ENCODE measurements at places on chromosomes 5 and 9.

- no peak for DNase-seq
Measured at GRCh38 chr5:159459951-159460538, 129.8 kb upstream of the IL12B start.

DNA sequence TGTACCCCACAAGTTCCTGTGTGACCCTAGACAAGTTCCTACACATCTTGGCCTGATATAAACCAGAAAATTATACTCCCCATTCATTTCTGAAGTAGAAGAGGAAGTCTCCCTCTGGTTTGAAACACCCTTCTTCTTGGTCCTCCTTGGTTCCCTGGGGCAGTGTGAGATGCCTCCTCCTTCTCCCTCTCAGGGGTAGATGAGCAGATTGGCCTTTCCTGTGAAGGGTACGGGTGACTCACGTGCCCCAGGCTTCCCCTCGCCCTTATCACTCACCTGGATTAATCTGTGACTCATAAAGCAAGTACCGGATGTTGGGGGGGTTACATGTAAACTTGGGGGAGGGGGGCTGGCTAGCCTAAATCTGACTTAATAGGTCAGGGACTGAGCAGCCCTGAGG, 11.1 kb upstream of the AQP3 start:
- DNase-seq, result peak; percentile 79

- DNase-seq, result no peak
Measured at GRCh38 chr9:121769939-121770338, 118.5 kb downstream of the DAB2IP start.

DNA sequence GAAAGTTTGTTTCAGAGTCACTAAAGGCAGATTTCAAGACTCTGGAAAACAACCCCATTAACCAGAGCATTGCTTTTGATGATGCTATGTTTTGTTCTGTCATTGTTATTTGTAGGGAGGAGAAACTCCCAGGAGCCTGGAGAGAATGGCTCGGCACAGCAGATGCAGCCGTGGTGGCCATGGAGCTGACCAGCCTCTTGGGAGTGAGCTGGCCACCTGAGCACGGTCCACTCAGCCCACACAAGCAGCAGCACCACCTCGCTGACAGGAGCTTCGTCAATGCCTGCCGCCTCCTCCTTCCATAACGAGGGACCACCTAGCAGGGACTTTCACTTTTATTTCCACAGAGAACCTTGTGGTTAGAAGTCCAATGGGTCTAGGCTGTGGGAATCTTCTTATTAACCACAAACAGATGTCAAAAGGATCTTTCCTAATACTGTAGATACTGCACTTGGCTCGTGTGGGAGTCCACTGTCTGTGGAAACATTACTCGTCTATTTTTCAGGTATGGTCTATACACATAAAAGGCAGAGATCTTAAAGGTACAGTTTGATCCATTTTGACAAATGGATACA, 21.0 kb upstream of the SMIM32 start:
- DNase-seq, result no peak

DNA sequence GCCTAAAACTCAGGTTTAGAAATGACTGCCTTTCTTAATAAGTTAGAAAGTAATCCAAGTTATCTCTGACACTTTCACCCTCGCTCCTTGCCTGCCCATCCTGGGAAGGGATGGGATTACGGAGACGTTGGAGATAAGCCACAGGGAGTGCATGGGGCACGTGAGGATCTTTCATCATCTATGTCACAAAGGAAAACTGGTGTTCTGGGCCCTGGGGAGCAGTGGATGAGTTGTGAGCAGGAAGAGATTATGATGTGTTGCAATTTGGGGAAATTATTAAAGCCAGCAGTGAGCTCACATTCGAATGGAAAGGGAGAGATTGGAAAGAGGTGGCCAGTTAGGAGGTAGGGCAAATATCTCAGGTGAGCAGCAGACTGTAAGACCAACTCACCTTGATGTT, 12.8 kb downstream of the AFAP1L1 start:
- DNase-seq, result no peak

GRCh38 chr9:97889941-97890887, 32.1 kb downstream of the TRMO start:
- DNase-seq, result peak; percentile 55

GRCh38 chr5:141785135-141785534, 93.1 kb downstream of the PCDH1 start:
- no peak for DNase-seq

DNA sequence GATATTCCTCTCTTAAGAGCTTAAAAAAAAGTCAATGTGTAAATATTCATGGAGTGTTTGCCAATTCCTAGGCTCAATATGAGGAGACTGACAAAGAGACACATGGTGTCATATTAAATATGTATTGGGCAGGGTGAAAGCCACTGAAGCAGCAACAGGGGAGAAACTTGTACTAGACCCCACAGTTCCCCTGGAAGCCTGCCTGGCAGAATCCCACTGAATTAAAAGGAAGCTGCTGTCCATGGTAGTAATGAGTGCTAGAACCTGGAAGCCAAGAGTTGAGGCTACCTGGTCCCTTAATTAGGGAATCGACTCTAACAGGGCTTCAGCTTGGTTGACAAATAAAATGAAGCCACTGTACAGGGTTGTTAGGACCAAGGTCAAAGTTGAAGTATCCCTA, 129.4 kb upstream of the GPR151 start:
- DNase-seq, result no peak

DNA sequence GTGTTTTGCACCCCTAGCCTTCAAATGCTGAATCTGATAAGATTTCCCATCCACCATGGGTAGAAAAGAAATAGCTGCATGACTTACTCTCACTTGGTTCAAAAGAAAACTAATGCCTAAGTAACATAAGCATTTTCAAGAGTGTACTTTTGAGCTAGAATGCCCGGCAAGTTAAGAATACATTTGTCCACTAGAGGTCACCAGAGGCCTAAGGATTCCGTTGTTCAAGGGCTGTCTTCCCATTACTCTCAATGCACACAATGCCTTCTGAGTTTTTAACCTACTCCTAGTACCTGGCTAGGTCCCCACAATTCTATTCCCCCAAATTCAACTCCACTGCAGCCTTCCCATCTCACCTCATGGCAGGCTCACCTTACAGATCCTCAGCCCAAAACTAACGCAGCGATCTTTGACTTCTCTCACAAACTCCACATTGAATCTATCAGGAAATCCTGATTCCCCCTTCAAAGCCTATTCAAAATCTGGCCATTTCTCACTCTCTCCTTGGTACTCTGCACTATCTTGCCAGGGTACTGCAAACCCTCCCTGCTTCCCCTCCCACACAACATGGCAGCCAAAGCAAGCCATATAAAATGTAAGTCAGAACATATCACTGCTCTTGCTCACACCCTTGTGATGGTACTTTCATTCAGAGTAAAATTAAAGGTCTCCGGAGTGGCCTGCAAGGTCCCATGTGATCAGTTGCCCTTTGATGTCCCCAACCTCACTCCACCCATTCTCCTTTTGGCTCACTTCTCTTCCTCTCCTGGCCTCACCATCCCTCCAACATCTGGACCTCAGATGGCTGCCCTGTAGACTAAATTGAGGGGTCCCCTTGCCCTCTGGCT, 13.4 kb downstream of the OXCT1 start:
- DNase-seq, result peak; percentile 39

GRCh38 chr5:113053511-113053995, 77.0 kb downstream of the DCP2 start:
- no peak for DNase-seq

GRCh38 chr5:154234551-154234950, 44.0 kb downstream of the GALNT10 start:
- DNase-seq, result no peak

DNA sequence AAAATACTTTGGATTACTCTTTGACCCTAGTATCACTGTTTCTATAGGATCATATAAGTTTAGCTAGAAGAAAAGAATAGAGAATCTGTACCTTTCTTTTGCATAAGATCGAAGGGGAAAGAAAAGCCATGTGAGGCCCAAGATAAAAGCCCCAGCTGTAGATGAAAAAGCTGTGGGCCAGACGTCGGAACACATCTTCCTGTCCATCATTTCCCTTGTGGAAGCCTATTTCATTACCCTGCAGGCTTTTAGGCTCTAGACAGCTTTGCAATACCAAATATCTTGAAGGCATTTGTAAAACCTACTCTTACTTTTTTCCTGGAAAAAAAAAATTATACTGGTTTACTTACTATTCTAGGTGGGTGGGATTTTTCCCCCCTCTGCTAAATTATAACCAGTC, 10.0 kb downstream of the PALM2AKAP2 start:
- no peak for DNase-seq

DNA sequence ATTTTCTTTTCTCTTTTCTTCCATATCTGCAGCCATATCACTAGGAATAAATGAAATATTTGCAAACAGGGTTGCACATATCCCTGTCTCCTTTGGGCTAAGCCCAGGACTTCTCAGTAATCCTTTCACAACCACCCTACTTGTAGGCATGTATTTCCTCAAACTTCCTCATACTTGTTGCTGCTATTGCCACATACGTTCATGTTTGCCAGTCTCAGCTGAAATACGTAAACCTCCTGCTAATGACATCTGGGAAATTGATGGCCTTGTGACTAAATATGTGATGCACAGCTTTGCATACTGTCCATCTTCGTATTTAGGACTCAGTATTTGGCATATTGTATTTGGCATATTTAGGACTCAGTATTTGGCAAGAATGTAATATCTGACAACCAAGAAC, 224.6 kb downstream of the PLK2 start:
- DNase-seq, result no peak

DNA sequence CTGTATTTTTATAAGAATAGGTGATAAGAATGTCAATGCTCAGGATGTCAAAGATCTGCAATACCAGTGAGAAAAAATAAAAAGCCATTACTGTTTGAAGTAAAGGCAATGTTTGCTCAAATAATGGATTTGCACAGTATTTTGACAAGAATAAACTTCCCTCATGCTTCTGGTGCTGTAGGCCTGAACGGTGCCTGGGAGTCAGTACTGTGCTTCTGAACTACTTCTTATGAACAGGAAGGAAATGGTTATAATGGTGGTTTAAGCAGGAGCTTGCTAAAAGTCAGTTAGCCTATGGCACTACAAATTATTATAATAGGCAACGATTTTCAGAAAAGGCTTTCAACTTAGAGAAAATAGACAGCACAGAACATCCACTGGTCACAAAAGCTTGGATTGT, 548.3 kb upstream of the CDH18 start:
- no peak for DNase-seq

DNA sequence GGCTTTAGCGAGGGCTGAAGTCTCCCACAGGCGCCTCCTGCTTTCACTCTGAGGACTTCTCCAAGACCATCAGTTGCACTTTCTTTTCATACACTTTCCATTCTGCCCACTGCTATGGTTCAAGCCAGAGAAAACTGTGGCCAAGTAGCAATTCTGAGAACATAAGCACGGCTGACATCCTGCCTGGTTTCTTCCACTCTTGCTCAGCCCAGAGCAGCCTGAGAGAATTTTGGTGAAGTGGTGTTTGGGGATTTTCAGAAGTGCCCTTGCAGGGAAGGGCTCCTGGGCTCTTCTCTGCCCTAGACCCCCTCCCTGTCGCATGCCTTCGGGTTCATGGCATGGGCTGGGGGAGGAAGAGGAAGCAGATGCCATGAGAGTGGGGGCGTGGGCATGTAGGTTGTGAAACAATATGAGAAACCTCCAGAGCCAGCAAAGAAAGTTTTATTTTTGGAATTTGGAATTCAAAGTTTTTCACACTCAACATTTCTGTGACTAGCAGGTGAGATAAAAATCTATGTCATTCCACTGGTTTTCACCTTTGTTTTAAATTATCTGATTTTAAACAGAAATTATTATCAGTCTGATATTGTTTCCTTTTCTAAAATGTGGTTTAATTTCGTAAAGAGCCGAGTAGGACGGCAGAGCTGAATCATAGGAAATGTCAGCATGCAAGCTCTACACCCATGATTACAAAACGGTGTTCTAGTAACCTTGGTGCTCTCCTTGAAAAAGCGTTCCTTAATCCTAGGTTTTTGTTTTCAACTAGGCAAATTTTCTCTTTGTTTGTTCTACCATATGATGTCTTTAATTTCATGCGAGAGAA, 27.8 kb upstream of the TNFSF8 start:
- DNase-seq, result peak; percentile 50

DNA sequence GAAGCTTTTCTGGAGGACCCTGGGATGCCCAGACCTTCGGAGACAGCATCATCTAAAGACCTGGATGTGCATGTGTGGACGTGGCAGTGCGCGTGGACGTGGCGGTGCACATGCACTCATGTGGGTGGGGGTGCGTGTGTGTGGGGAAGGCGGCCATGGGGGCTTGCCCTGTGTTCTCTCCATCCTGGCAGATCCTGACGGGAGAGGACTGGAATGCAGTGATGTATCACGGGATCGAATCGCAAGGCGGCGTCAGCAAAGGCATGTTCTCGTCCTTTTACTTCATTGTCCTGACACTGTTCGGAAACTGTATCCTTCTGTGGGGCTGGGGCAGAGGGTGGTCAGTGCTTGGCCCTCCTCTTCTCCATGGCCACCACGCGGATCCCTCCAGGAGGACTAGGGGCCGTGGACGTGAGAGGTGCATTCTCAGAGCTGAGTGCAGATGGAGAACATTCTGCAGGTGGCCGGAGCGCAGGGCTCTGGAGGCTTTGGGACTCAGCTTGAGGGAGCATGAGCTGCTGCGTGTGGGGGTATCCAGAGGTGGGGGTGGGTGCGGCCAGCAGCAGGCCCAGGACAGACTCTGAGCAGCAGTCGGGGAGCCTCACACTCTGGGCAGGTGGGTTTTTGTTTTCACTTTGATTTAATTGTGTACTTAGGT, 129.1 kb downstream of the CACNA1B start:
- no peak for DNase-seq

DNA sequence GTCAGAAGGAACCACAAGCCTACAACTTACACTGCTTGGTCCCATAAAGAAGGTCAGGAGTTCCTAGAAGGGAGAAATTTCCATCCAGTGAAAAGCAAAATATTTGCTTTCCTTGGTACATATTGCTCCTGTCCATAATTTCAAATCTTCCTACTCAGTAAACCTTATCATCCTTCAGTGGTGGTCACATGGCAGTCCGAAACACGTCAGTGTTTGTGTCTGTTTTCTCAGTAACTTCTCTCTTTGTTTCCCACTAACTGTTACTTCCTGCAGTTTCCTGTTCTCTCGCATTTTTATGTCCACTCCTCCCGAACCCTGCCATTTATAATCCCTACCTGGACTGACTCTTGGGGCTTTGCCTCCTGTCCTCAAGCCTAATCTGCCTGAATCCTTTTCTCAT, 129.1 kb downstream of the FANCC start:
- DNase-seq, result no peak

- no peak for DNase-seq
Measured at GRCh38 chr5:29982457-29982856, 1211.0 kb upstream of the CDH6 start.
